ENCODE measurements at places on chromosomes 1 and 21.

DNA sequence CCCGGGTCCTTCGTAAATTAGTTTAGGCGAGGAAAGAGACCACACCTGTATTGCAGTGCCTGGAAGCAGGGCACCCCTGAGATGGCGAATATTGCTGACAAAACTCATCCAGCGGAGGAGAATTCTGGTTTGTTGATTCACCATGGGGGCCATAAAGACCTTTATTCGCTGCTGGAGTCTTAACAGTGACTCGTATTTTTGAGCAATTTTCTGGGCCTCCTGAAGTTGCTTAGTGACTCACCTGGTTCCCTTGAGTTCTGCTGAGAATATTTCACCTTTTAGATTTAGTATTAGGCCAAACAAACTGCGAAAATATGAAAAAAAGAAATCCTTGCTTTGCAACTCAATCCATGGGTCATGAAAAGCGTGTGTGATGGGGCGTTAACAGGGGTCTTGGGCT is 20.6 kb upstream of the H6PD start:
- no peak for DNase-seq

DNA sequence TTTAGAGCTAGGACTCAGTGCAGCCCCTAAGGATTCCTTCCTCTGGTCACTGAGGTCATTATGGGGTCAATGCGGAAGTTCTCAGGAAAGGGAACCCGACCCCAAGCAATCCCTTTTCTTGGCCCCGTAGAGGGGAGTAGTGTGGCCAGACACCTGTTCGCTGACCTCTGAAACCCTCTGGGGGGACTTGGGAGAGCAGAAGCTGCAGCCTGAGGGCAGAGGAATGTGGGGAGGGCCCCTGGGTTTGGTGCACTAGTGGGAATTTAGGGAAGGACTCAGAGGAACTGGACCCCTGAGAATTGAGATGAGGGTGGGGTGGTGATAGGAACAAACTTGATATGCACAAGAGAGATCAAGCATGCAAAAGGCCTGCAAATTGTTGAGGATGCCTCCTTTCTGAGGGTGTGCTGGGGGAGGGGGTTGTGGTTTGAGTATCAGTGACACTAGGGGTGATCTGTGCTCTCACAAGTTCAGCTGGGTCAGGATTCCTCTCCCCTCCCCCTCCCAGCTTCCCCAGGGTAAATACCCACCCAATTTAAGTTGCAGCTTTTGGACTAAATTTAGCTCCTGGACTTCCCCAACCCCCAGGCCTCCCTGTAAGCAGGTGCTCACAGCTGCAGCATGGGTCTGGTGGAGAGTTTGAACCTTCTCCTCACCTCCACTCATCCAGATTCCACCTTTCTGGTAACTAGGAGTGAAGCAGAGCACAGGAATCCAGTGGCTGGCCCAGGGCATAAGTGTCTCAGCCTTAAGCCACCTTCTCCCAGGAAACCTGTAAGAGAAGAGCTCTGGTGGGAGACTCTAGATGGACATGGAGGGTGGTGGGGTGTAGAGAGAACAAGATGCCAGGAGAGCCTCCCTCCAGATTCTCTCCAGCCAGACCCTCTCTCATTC is 13.5 kb downstream of the ADAMTSL4 start:
- DNase-seq = peak; percentile 70

DNA sequence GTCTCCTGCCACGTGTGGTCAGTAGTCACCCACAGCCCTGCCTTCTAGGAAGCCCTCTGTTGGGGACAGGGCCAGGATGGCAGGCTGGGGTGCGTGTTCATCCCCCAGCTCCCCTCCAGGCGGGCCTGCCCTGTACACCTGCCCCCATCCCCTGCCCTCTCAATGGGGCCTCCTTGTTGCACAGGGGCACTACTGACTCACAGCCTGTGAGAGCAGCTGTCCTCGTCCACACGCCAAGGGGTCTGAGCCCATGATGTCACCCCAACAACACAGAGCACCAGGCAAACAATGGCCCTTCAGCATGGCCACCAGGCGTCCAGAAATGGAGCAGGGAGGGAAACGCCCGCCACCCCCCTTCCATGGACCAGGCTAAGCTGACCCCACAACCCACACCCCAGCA is 64.3 kb downstream of the ARHGEF16 start:
- DNase-seq = no peak

GRCh38 chr1:46223472-46223943 is 20.4 kb downstream of the LURAP1 start:
- DNase-seq = peak; percentile 52

DNA sequence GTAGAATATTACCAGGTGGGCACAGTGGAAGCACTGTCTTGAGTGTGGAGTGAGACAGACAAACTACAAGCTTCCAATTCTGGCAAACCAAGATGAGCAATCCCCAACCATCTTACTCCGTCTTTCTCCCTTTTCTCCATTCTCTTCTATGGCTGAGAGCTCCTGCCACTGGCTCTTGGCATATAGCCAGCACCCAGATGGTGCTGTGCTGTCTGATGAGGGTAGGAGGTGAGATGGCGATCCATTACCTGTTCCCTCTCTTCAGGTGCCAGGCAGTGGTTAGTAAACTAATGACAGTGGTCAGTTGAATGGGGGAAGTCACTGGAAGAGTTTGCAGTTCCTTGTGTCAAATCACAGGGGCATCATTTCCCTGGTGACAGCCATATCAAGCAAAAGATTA is 108.4 kb downstream of the FNBP1L start:
- DNase-seq = no peak

DNA sequence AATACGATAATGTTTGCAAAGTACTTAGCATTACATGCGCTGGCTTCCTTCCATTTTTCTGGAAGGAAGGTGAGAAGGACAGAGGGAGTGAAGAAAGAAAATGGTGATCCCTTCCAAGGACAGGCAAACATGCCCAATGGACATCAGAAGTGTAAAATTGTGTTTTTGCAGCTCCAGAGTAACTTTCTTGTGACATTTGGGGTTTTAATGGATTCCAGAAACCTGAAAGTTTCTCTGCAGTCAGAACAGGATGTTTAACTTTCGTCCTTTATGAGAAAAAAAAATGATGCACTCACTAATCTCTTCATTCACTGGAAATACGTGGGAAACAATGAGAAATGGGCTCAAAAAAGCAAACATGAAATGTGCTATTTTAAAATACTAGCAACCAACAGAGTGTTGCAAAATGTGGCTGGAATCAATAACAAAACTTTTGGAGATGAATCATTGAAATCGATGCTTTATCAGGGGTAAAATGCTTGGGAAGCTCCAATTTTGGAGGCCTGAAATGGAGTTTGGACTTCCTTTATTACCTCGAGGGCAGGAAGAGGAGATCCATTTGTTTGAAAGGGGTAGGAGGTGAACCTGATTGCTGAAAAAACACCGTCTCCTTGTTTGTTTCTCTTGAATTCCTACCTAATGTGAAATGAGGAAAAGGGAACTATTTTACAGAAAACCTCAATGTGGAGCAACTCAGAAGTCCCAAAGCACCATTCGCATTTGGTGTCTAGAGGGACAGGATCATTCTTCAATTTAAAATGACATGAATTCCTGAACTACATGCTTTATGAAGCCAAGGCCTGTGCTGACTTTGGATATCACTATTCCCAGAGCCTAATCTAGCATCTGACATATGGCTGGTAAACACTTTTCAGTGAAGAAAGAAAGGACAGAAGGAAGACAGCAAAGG is 129.5 kb downstream of the TRABD2B start:
- DNase-seq = no peak

DNA sequence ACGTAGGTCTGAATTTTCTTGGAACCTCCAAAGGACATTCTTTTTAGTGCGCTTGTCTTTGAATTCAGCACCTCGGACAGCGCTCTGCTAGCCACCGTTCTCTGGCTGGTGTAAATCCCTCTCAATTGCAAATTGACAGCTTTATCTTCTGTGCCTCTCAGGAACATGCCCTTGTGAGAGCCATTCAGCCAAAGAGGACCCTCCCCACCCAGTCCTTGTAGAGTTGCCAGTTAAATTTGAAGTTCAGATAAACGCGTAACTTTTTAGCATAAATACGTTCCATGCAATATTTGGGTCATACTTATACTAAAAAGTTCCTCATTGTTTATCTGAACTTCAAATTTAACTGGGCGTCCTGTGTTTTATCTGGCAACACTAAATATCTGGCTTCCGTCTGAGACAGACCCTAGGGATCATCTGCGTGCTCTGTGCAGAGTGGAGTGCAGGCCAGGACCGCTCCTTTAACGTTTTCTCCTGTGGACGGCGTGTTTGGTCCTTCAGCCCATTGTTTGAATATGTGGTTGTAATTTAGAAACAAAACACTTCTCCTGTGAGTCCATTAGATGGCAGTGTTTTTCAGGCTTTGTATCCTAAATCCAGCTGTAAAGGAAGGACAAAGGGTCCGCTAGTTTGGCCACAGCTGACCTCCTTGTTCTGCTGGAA is 7.0 kb downstream of the KCNAB2 start:
- DNase-seq = peak; percentile 25

- DNase-seq = no peak
Measured at GRCh38 chr1:18203645-18204044, 96.0 kb downstream of the IGSF21 start.

DNA sequence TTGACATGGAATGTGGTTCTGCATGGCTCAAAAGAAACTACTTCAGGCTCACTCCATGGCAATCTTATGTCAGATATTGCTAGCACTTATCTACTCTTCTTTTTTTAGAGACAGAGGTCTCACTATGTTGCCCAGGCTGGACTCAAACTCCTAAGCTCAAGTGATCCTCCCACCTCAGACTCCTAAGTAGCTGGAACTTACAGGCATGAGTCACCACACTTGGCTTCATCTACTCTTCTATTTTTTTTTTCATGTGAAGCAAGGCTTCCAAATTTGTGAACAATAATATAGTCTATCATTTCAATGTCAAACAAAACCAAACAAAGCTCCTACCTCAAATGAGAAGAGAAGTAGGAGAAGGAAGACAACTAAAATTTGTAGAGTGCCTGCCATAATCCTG is 7.5 kb upstream of the PSEN2 start:
- DNase-seq = no peak

DNA sequence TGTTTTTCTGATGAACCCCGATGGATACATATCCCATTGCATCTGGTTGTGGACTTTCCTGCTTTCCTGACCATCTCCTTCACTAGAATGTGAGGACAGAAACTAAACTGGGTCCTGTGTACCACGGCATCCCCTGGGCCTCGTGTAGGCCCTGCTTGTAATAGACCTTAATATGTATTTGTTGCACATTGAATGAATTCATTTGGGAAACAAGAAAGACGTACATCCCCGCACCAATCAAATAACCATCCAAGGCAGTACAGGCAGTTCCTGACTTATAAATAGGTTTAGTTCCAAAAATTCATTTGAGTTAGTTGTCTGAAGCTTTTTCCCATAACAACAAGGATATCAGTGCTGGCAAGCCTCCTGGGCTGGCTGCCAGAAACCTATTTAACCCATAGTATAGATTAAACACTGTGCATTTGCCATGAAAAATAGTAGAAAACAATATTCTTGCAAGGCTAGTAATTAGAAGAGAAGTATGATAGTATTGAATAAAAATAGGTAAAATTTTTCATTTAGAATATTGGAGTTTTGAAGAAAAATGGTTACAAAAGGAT is 81.8 kb upstream of the CD34 start:
- DNase-seq = no peak

- DNase-seq = no peak
Measured at GRCh38 chr1:17802164-17802563, 47.0 kb downstream of the ACTL8 start.

GRCh38 chr21:26405735-26406361 is 167.2 kb downstream of the CYYR1 start:
- DNase-seq = no peak

- DNase-seq = no peak
Measured at GRCh38 chr1:114270282-114270681, 116.6 kb upstream of the SYT6 start.

GRCh38 chr21:39094087-39094780 is 89.0 kb downstream of the PSMG1 start:
- DNase-seq = no peak

GRCh38 chr1:156766298-156767100 is 836 bp upstream of the PRCC start:
- DNase-seq = no peak

Measured in stimulated activated naive CD4-positive, alpha-beta T cell (primary cell).